ENCODE measurements at places on chromosomes 5 and 9. TPM values are rescaled to one million over a fixed set of nuclear protein-coding genes. Genes with fewer than 3 reads are reported as not detected.

The PRR7 gene
- 5.9 TPM for total RNA-seq

The PCDHB3 gene
- 19.7 TPM for total RNA-seq

DNA sequence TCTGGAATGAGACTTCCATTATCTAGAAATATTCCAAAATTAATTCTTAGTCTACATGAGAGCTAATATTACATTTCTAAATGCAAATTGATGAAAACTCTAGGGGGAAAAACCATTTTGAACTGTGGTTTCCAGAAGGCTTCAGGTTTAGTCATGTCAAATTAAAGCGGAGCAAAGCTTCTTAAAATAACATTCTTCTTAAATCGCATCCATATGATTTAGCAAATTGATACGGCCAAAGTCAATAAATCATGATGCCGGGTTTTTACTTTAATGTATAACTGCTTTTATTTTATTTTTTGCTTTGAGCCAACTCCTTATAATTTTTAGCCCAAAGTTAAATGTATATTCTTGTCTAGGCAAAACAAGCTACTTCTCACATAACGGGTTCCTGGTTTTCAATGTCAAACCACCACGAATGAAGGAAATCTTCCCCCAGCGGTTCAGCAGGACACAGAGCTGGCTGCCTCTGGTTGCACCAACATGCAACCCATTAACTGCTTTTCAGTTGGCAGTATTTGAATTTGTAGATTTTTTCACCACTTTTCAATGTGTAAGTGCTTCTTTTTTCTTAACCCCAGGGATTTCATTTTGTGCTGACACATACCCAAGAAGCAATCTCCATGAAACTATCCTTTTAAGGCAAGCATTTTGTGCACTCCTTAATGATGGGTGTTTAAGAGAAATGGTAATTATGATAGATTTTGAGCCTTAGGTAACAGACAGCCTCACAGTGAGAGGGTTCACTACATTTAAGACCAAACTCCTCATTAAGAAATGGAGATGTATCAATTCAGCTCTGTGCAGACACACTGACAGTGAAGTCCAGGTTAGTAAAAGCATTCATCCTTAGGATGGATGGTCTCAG lies 35.5 kb downstream of the EFNA5 start:
- DNase-seq, result no peak

DNA sequence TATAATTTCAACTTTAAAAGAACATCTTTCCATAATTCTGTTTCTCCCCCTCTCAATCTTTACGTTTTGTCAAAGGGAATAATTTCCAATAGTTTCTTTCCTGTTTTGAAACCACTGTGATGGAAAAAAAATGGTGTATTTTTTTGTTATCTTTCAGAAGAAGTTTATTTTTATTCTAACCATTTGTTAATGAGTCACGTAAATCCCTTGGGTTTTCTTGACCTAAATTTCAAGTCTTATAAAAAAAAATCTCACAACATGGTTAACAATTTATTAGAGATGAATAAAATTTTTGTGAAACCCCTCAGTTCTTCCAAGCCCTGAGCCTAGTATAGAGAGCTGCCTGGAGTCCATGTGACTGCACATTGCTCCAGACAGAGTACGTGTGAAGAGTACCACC lies 106.1 kb upstream of the FBXL17 start:
- no peak for DNase-seq

- DNase-seq, result no peak
Measured at GRCh38 chr5:142821733-142822487, 51.7 kb downstream of the ARHGAP26 start.

The DEPDC1B gene
- 14.2 TPM for total RNA-seq

The OSMR gene
- 6.8 TPM for total RNA-seq

- DNase-seq, result no peak
Measured at GRCh38 chr5:128339585-128339984, 198.5 kb downstream of the FBN2 start.

The ABLIM3 gene
- total RNA-seq, result 43.3 TPM

DNA sequence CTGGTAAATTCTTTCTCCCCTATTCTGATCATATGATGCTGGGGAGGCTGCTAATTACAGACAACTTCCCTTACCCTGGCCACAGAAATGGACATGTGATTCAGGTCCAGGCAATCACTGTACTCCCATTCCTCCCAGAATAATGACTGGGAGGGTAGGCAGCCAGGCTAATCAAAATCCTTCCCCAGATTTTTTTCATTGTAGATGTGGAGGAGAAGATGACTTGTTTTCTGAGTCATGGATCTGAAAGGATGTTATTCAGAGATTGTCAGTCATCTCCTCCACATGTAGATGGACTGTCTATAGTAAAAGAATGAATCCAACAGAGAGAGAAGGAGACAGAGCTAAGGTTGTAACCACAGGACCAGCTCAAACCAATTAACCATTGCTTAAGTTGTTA lies 123.9 kb upstream of the PUM3 start:
- no peak for DNase-seq

The NEUROG1 gene
- total RNA-seq, result 2.6 TPM

DNA sequence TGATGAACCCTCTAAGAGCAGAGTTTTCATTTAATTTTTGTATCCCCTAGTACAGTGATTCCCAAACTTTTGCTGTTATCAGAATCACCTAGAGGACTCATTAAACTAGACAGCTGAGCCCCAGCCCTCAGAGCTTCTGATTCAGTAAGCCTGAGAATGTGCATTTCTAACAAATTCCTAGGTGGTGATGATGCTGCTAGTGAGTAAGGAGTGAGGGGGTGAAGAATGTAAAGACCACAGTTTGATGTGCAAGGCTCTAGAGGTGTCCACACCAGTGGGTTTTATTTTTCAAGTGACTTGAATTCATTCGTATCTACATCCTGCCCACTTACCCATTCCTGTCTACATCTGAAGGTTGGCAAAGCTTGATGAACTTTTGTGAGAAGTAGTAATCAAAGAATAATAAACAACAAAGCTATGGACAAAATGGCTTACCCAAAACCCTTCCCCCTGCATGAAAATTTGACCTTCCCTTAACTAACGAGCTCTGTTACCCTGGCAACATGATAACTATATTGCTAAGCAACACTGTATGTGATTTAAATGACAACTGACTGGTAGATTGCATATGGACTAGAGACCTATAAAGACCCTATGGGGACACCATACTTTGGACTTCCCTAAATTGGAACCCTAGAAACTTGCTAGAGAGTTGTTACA lies 35.2 kb downstream of the DTWD2 start:
- no peak for DNase-seq

The SHISAL2B gene
- total RNA-seq, result not detected

DNA sequence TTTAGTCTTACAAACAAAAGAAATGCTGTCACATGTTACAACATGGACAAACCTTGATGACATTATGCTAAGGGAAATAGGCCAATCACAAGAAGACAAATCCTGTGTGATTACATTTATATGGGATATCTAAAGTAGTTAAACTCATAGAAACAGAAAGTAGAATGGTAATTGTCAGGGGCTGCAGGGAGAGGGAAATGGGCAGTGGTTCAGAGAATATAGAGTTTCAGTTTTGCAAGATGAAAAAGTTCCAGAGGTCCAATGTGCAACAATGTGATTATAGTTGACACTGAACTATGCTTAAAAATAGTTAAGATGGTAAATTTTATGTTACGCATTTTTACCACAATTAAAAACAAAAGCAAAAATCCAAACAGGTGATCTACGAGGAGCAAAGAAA lies 265.5 kb downstream of the NDUFS4 start:
- no peak for DNase-seq

The MEGF10 gene
- total RNA-seq, result 72.2 TPM

The GFI1B gene
- total RNA-seq, result 0.09 TPM

GRCh38 chr5:30659417-30659816 lies 534.1 kb upstream of the CDH6 start:
- DNase-seq, result no peak

- DNase-seq, result no peak
Measured at GRCh38 chr9:15211815-15212495, 95.1 kb downstream of the TTC39B start.

The STING1 gene
- 6.3 TPM for total RNA-seq

GRCh38 chr5:100901821-100902341 lies 1.2 kb downstream of the ST8SIA4 start:
- DNase-seq, result no peak

GRCh38 chr9:110016340-110016739 lies 191.6 kb downstream of the C9orf152 start:
- DNase-seq, result no peak

The ANKRD31 gene
- total RNA-seq, result 0.82 TPM

GRCh38 chr5:170536525-170536924 lies 32.7 kb downstream of the KCNIP1 start:
- no peak for DNase-seq

- no peak for DNase-seq
Measured at GRCh38 chr5:127097278-127097677, 24.0 kb upstream of the C5orf63 start.

The SPATA31E1 gene
- total RNA-seq, result not detected

The NR3C1 gene
- total RNA-seq, result 35.9 TPM

The KIF4B gene
- 0.18 TPM for total RNA-seq

The FBP2 gene
- total RNA-seq, result not detected

The SLC6A3 gene
- total RNA-seq, result 0.18 TPM

DNA sequence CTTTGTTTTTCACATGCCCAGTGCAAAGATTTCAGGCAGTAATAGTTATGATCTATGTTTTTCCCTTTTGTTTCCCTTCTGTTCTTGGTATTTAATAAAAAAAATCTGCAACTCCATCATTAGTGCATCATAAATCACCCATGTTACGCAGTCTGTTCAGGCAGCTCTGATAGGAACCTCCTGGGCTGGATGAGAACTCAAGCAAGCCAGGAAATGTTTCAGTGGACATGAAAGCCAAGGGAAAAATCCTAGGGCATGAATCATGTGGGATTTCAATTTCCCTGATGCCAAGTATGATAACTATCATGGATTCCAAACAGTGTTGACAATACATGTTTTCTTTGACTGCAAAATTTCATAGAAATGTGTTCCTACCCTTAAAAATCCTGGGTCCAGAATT lies 119.7 kb upstream of the TARS1 start:
- no peak for DNase-seq

DNA sequence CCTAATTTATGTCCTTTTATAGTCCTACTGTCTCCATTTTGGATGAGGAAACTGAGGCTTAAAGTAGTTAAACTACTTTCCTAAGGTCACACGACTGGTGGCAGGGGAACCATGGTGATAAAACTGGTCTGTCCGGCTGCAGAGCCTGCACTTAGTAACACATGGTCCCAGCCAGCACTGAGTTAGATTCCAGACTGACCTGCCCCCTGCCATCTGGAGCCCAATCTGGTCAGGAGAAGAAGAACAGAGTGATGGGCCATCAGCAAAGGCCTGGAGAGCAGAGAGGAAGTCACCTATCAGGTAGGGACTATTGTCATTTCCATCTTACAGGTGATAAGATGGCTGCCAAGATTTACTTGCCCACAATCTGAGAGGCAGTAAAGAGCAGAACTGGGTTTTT lies 86.6 kb upstream of the SLC25A48 start:
- DNase-seq, result no peak

The PAPPA gene
- total RNA-seq, result 0.36 TPM

- DNase-seq, result no peak
Measured at GRCh38 chr5:137461391-137462264, 37.5 kb downstream of the SPOCK1 start.

The MAML1 gene
- total RNA-seq, result 22.8 TPM

GRCh38 chr9:81137976-81138568 lies 551.3 kb downstream of the TLE1 start:
- DNase-seq, result no peak

- no peak for DNase-seq
Measured at GRCh38 chr9:114002986-114003350, 75.1 kb downstream of the AMBP start.

DNA sequence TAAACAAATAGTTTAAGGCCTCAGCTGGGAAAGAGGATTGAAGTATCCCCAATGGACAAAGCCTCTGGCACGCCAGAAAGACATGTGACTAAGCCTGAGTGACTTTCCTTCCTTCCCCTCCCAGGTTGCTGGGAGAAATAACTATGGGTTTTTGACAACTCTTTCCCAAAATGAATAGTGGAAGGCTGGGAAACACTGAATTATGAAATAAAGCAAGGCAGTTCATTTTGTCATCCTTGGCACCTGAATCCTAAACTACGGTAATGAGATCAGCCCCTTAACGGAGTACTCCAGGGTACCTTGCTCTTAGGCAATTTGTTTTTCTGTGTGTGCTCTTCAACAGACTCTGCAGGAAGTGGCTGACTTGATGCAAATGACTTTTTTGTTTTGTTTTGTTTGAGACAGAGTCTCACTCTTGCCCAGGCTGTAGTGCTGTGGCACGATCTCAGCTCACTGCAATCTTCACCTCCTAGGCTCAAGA lies 75.2 kb downstream of the LMNB1 start:
- DNase-seq, result no peak

DNA sequence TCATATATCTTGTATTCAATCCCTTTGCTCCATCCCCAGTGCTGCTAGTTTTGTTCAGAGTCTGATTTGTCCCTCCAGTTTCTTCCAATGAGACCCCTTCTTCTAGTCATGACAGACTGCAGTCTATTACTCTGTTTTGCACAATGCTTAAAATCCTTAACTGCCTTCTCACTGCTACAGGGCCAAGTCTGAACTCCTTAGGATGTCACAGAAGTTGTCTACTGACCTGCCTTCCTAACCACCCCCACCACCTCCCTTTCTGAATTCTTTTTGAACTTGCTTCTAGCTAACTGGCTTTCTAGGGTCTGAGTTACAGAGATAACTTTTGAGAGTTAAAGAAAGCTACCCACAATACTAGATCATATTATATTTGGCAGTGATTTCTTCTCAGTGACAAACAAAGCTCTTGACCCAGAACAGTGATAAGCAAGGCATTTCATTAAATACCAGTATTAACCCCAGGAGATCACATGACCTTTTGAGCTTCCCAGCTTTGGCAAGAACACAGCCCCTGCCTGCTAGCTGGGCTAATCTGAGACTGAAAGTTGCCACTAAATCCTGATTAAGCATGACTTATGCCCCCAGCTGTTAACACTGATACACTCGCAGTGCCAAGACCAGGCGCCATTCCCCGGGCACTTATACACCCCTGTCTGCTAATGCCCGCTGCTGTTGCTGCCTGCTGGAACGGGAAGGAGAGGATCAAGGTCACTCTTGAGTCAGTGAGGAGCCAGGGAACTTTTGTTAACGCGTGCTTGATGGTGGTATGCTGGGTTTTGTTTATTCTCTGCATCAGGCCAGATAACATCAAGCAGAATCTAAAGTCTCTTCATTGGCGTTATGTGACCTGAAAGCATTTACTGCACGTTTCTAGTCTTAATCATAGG lies 36.4 kb upstream of the ADAMTSL1 start:
- no peak for DNase-seq

GRCh38 chr9:119736491-119737454 lies 367.5 kb upstream of the BRINP1 start:
- DNase-seq, result no peak

GRCh38 chr9:132531710-132532570 lies 50.5 kb upstream of the BARHL1 start:
- no peak for DNase-seq

The OTP gene
- total RNA-seq, result 0.27 TPM

The PCDHGA4 gene
- 17.5 TPM for total RNA-seq

DNA sequence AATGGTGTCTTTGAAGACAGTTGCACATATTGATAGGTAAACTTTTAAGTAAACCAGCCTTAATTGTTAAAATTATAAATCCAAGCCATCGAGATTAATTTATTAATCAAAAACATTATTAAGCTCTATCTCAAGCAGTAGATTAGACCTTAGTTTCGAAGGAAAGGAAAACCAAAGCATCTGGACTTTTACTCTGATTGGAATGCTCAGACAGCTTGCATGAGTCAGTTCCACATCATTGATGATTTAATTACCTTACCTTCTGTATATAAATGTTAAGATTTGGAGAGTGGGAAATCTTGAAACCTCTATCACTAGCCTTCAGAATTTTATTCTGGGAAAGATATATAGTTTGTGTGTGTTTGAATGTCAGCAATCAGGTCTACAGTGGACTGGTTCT lies 23.9 kb downstream of the DCP2 start:
- no peak for DNase-seq

GRCh38 chr5:5042806-5043205 lies 97.3 kb upstream of the ADAMTS16 start:
- DNase-seq, result no peak

All from cerebellum (tissue), 4 donors.